ENCODE measurements at places on chromosomes 4 and X.

GRCh38 chr4:55925241-55925640 is 23.5 kb upstream of the CEP135 start:
- peak; percentile 43 for DNase-seq

GRCh38 chrX:23885803-23886202 is 21.9 kb downstream of the APOO start:
- DNase-seq, result no peak

GRCh38 chr4:25308306-25308705 is 4.3 kb upstream of the ZCCHC4 start:
- peak; percentile 23 for DNase-seq

DNA sequence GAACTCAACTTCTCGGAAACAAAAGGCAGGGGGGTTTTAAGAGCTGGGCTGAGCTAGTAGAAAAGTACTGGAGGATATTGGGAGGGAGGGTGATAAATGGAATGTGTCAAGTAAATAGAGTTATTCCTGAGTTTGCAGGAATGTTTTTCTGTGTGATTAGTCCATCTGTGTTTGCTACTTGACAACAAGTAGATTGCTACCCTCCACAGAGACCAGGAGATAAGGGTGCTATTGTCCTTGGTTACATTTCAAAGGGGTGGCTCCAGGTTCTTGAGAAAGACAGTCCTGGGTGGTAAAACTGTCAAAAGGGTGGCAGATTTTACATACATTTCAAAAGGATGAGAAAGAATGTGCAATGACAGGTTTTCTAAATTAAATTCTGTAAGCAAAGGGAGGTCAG is 181.2 kb upstream of the PPP3CA start:
- no peak for DNase-seq

GRCh38 chrX:122945328-122945727 is 238.8 kb upstream of the GRIA3 start:
- DNase-seq, result peak; percentile 15

- DNase-seq, result peak; percentile 18
Observed at GRCh38 chr4:174763454-174764104, 65.5 kb downstream of the GLRA3 start.

DNA sequence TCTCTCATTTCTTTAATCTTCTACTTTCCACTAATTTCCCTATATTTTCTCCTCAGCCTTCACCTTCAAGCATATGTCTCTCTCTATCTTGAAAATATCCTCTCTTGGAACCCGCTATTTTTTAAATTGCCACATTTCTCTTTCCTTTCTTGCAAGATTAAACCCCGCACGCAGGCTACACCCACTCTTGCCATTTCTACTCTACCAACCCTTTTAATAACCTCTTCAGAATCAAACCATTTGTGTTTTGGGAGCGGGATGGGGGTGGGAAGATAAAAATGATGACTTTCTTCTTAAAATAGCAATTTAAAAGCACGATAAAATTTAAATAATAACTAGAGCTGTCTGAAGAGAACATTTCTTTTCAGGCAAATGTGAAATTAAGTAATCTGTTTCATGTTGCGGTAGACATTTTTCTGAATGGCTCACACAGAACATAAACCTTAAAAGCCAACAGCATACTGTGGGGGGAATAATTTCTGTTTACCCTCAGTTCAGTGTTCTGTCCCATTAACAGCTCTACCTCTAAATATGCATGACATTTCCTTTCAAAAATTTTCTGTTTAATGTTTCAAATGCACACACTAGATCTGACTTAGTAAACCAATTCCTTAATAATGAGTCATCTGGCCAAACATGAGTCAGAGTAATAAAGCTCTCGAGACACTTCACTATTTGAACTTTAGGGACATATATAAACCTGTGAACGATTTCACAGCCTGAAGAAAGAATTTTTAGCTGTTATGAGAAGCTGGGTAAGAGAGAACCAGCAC is 20.5 kb downstream of the ARSJ start:
- DNase-seq, result peak; percentile 99

DNA sequence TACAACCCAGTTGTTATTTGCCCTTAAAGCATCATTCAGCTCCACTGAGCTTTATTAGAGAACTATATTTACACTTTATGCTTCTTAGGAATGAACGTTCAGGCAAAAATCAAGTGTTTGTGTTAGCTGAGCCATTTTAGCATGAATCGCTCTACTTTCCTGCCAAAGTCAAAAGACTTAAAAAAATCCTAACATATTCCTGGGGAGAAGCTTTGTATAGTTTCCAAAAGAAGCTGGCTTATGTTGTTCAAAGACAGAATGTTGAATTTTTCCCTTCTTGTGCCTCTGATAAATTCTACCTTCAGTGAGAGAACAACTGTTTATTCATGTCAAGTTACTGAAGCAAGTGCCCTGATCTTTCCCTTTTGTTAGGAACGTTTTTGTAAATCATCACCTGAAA is 771.5 kb upstream of the HS3ST1 start:
- no peak for DNase-seq

DNA sequence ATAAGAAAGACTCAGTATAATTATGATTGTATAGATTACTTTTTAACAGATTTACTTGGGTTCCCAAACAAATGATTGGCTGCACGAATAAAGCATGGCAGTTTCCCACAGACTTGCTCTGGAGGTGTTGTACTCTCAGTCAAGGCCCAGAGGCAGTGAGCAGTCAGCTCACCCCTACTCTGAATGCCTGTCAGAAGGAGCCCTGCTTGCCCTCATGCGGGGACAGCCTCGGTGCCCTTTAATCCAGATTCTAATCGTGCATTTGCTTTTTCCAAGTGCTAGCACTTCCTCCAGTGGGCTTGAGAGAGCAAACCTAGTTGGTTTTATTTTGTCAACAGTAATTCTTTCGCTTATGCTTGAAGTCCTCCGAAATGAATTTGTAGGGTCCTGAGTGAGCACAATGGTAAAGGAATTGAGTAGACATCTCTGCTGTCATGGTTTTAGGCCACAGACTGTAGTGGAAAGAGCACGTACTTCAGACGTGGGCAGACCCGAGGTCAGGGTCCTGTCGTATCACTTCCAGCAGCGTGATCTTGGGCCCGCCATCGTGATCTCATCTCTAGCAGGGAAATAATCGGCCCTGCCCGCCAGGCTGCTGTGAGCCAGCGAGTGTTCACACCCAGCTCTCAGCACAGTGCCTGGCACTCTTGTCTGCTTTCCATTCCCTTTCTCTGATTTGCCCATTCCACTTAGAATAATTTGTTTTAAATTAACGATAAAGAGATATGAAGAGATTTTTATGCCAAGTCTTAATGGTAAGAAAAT is 48.3 kb downstream of the GRK4 start:
- no peak for DNase-seq

DNA sequence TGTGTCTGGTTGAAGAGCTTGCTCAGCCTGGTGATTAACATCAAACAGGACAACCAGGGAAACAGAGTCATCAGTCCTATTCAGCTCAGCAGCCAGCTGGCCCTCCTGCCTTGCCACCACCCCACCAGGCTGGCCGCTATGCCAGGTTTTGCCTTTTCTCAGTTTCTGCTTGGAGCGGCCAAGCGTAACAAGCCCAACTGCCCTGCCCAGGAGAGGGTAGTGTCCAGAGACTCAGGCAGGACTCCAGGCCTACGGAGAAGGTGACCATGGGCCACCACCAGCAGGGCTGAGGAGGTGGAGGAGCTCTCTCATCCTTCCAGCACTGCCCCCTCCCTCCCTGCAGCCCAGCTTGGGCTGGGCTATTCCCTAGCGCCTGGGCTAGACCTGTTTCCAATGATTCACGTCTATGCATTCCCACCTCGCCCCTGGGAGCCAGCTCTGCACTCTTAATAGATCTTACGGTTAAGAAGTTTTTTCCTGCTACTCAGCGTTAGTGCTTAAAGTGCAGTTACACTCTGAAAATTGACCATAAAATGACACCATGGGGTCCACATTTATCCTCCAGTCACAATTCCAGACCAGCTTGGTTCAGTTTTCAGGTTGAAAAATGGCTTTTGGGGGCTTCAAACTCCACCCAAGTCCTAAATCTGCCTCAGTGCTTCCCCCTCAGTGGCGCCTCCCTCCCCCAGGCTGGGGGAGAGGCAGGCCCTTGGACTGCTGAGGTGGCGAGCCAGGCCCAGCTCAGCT is 124.0 kb upstream of the PJA1 start:
- DNase-seq, result peak; percentile 47

GRCh38 chrX:37854148-37854547 is 6.8 kb upstream of the DYNLT3 start:
- DNase-seq, result no peak

DNA sequence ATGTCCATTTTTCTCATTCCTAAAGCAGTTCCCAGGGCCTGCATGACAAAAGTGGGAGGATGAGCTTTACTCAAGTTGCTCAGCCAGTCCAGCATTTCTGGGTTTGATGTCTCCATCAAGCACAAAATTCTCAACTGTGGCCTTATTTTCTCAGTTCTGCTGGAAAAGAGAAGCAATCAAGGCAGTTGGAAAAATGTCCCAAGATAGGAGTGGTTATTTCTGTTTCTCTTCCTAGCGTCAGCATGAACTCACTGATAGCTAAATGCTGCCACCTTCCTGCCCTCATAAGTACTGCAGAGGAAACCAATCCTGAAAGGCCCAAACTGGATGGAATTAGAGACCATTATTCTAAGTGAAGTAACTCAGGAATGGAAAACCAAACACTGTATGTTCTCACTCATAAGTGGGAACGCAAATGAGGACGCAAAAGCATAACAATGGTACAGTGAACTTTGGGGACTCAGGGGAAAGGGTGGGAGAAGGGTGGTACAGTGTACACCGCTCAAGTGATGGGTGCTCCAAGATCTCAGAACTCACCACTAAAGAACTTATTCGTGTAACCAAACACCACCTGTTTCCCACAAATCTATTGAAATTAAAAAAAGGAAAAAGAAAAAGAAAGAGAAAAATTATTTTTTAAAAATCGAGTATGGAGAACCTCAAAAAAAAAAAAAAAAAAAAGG is 29.6 kb downstream of the ADH7 start:
- peak; percentile 75 for DNase-seq

- no peak for DNase-seq
Observed at GRCh38 chr4:11495818-11496217, 67.1 kb upstream of the HS3ST1 start.

DNA sequence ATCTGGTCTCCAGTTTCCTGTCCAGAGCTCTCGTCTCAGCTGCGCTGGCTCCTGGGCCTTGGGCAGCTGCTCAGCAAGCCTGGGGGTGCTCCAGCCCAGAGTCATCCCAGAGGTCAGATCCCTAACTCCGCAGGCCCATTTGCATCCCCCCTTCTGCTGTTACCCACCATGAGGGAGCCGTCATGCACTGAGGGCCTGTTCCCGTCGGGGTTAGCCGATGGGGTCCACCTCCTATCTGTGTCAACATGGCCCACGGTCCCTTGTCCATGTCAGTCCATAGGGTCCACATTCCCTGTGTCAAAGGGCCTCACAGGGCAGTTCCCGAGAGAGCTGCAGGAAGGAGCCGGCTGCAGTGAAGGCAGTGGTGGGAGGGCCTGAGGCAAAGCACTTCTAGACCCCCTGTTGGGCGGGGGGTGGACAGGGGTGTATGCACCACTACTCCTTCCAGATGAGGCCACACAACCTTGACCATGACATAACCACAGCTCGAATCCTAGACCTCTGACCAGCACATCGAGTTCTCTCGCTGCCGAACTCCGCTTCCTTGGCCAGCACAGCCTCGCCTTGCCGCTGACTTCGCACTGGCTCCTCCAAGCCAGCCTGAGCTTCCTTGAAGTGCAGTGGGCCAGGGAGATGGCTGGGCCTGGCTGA is 24.9 kb downstream of the WDR1 start:
- no peak for DNase-seq

GRCh38 chr4:122764821-122765215 is 32.3 kb downstream of the BBS12 start:
- peak; percentile 93 for DNase-seq

DNA sequence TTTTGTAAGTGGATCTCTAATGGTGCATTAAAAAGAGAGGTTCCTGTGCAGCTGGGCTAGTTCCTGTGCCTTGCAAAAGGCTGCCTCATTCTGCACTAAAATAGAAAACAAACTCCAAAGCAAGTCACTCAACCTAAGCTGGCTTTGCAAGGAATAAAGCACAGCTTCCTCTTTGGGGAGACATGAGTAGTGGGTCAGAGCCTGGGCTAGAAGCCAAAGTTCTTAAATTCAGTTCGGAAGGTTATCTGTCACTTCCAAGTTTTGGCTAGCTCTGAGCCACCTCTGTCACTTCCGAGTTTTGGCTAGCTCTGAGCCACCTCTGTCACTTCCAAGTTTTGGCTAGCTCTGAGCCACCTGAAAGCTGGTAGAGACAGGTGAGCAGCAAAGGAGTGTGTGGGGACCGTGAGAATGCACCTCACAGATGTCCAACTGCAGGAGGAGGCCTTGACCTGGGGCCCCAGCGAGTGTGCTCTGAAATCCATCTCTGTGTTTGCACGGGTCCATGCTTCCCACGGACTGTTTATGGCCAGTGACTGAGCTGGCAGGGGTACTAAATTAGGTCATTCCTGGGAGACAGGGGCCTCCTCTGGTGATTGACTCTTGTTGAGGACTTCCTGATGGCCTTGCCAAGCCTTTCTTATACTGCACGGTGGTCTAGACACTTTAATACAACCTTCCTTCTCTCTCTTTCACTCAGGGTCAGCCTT is 36.4 kb upstream of the MAMLD1 start:
- no peak for DNase-seq

DNA sequence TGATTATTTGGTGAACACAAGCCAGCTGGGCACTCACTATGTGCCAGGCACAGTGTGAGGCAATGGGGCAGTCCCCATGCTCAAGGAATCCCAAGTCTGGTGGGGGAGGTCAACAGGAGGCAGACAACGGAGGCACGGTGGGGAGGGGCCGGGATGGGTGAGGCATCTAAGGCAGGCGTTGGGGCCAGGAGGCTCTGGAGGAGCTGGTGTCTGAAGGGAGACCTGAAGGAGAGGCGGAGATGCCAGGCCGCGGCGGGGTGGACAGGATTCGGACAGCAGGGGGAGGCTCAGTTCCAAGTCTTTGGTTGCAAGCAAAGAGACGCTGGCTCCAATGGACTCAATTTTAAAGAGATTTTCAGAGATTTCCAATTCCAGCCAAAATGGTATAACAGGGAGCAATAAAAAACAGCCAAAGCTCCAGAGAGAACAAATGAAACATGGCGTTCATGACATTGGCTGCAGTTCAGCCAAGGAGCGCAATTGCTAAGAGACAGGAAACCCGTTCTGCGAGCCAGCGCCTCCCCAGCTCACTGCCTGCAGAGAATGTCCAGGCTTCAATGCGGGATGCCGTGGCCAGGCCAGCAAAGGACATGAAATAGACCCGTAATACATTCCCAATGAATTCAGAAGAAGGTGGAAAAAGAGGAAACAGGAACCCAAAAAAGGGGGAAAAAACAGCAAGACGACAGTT is 105.2 kb upstream of the LRPAP1 start:
- no peak for DNase-seq

GRCh38 chrX:55253528-55253927 is 11.2 kb downstream of the PAGE3 start:
- no peak for DNase-seq

Measured in fibroblast of skin of right biceps (primary cell).